Astrocyte of the spinal cord (primary cell): ENCODE measurements at places on chromosomes 16 and 17.

DNA sequence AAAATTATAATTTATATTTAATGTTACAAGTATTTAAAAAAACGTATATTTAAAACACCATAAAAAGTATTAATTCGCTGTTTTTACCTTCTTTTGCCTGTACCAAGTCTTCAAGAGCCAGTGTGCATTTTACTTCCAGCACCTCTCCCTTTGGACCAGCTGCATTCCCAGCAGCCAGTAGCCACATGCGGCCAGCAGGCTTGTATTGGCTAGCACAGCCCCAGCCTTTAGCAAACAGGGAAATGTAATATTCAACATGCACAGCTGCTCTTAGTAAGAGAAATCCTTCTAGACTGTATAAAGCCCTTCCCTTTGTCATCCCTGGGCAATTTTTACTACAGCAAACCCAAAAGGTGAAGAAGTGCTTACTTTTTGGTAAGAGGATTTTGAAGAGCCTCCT, 6.6 kb downstream of the DHODH start:
- no peak for DNase-seq

GRCh38 chr16:2033057-2033908, 6.6 kb downstream of the NHERF2 start:
- peak; percentile 66 for DNase-seq

DNA sequence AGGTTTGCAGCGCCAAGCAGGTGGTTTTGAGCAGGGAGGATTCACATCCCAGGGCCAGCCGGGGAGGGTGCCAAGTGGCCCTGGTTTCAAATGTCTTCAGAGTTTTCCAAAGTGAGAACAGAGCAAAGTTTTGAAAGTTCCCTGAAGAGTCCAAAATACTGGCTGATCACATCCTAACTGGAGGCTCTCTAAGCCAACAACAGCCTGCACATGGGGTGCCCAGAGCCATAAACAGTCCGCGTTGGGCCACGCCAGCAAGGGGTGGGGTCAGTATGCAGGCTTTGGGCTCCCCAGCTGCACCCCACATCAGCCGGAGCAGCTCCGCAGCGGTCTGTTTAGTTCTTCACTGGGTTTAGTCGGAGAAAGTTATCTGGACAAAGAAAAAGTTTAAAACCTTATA, 150.9 kb downstream of the C16orf95 start:
- DNase-seq: no peak

GRCh38 chr17:81086789-81087551, 52.0 kb downstream of the BAIAP2 start:
- DNase-seq: no peak

DNA sequence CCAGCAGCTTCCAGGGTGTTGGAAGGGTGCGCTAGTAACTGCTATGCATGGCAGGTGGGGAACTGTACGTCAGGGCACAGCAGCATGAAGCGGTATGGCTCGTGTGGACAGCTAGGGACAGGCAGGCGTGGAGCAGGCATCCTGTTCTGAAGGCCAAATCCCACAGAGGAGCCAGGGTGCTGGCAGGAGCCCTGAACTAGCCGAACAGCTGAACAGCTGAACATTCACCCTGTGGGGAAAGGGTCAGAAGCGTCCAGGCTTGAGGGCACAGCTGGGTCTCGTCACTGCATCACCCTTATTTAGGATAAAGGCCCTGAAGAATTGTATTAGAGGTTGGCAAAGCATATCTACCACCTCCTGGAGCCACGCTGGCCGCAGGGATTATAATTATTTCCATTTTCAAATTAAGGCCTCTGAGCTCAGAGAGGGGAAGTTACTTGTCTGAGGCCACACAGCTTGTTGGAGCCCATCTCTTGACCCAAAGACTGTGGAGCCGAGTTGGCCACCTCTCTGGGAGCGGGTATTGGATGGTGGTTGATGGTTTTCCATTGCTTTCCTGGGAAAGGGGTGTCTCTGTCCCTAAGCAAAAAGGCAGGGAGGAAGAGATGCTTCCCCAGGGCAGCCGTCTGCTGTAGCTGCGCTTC, 3.3 kb upstream of the STH start:
- no peak for DNase-seq

DNA sequence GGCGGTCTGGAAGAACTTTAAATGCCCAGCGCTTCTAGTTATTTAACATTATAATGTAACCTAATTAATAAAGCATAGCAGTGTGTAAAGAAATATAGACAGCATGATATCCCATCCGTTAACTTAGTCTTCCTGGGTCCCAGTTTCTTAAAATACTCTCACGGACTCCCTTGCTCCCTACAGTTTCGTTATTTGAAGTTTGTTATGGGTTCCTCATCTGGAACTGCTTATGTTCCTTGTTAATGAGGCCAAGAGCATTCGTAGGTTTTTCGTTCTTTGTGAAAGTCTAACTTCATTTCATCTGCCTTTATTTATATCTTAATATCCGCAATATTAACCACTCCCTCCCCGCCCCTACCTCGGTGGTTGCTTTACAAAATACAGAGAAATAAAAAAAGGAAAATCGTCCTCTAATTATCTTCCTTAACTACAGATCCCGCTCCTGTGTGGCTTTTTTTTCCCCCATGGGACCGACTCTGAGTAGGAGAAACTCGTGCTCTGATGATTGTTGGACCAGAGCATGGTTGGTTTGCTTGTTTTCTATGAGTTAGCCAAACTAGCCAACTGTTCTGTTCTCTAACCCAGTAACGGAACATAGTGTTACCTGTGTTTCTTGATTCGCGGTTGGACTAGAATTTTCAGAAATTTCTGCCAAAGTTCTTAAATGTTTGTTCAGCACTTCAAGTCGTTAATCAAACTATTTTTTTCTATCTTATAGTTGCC, 863 bp downstream of the ADPRM start:
- no peak for DNase-seq

DNA sequence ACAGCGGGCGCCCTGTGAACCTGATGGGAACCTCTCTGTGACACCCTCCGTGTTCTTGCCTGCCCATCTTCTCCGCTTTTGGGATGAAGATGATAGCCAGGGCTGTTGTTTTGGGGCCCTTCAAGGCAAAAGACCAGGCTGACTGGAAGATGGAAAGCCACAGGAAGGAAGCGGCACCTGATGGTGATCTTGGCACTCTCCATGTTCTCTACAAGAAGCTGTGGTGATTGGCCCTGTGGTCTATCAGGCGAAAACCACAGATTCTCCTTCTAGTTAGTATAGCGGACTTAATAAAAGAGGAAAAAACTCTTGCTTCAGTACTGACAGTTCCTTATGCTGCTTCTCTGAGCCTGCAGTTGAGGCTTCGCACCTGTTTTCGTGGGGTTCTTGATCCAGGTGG, 10.5 kb downstream of the CDK5RAP3 start:
- no peak for DNase-seq

DNA sequence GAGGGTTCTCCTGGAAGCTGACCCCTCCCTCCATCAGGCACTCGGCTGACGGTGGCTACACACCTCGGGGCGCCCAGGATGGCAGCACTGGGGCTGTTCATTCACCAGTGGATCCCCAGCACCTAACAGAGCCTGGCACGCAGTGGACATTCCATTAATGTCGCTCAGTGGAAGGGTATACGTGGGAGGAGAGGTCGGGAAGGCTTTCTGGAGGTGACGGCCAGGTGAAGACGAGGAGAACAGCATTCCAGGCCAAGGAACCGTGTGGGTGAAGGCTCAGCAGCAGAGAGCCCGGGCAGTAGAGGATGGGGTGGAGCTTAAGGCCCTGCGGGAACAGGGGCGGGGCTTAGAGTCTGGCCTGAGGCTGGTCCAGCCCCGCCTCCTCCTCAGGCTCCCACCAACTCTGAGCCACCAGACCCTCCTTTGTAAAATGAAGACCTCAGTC, 2.5 kb upstream of the HS3ST6 start:
- DNase-seq: no peak

- no peak for DNase-seq
Measured at GRCh38 chr17:36578671-36579070, 13.0 kb upstream of the DHRS11 start.

DNA sequence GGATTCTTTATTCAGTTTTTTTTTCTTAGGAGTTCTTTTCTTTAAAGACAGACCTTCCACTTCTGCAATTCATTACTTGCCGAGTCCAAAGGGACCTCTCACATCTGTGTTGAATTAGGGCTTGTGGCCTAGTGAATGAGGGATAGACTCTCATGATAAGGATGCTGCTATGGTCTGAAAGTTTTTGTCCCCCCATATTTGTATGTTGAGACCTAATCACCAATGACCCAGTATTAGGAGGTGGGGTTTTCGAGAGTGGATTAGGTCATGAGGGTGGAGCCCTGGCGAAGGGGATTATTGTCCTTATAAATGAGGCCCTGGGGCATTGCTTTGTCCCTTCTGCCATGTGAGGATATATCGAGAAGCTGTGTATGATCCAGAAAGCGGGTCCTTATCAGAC, 9.5 kb downstream of the KRT12 start:
- peak; percentile 43 for DNase-seq

DNA sequence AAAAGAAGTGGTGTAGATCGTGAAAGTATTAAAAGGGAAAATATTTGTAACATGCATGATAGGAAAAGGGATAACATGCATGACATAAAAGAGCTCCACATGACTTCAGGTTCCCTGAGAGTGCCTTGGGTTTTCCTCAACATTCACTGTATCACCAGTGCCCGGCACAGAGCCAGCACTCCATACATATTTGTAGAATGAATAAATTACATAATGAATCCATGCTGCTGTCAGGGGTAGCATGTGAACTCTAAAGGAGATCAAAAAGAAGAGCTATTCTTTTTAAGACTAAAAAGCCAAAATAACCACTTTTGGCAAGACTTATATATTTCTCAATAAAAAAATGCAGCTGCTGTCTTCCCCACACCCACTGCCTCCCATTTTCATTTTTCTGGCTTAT, 2.7 kb upstream of the ZNF594 start:
- DNase-seq: no peak
